Amniotic epithelial cell (primary cell): ENCODE measurements at places on chromosomes 3 and 15.

- DNase-seq: no peak
Measured at GRCh38 chr15:96262549-96263489, 67.7 kb upstream of the NR2F2 start.

GRCh38 chr3:55538158-55538557, 51.1 kb upstream of the WNT5A start:
- DNase-seq: no peak

- DNase-seq: no peak
Measured at GRCh38 chr3:56818156-56818985, 16.6 kb upstream of the ARHGEF3 start.

DNA sequence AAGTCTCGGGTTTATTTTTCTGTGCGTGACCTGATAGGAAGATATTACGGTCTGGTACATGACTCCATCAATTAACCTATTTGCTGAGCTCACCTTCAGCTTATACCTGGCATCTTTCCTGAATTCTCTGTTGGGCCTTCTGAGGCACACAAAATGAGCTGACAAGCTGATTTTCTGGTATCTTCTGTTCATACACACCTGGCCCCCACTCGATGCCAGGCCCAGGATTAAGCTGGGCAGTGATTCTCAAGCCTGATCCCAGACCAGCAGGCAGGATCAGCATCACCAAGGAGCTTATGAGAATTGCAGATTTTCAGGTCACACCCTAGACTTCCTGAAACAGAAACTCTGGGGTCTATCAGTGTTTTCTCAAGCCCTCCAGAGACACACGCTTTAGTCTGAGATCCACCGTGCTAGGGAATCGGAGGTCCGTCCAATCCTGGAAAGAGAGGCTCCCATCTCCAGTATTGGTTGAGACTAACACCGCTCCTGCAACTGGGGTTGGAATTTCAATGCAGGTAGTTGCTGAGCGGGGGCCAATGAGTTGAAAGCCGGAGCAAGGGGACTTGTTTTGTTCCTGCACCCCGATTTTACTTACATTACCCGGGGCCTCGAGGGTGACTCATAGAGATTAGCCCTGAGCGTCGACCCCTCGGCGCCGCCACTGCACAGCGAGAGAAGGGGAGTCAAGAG, 636 bp upstream of the EIF1B start:
- DNase-seq: no peak

DNA sequence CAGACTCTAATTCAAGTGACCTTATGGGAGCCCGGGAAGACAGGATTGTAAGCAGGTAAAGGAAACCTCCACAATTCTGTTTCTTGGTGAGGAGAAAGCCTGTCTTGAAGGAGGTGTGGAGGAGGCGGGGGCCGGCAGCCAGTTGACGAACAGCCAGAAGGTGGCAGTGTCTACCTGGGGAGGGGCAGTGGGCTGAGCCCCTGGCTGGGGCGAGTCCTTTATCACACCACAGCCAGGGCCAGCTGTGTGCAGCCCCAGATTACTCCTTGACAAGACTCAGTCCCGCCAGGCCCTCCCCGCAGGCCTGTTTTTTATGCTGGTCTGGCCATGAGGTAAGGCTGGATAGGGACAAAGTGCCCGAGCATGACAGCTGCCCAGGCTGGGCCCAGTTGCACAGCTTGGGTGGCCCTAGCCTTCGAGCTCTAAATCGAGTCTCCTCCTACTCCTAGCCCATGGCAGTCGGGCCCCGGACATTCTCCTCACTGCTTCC, 40.9 kb upstream of the IDH2 start:
- peak; percentile 50 for DNase-seq

GRCh38 chr3:126956866-126957650, 25.9 kb upstream of the PLXNA1 start:
- DNase-seq: no peak

GRCh38 chr15:90523373-90523772, 6.3 kb upstream of the CRTC3 start:
- no peak for DNase-seq
